Vagina (tissue), 2 donors: ENCODE measurements at places on chromosomes 1 and 21.
A peak's percentile ranks its signal among the peaks of the same experiment; 100 is the strongest.

GRCh38 chr1:113855630-113856400, 15.7 kb downstream of the PTPN22 start:
- H3K4me3 ChIP-seq, result no peak overlapping the region
- no peak for DNase-seq
- H3K4me1 ChIP-seq, result peaks cover 4% of the 10 kb centered on the region
- H3K27me3 ChIP-seq, result no peaks in the 10 kb centered on the region

DNA sequence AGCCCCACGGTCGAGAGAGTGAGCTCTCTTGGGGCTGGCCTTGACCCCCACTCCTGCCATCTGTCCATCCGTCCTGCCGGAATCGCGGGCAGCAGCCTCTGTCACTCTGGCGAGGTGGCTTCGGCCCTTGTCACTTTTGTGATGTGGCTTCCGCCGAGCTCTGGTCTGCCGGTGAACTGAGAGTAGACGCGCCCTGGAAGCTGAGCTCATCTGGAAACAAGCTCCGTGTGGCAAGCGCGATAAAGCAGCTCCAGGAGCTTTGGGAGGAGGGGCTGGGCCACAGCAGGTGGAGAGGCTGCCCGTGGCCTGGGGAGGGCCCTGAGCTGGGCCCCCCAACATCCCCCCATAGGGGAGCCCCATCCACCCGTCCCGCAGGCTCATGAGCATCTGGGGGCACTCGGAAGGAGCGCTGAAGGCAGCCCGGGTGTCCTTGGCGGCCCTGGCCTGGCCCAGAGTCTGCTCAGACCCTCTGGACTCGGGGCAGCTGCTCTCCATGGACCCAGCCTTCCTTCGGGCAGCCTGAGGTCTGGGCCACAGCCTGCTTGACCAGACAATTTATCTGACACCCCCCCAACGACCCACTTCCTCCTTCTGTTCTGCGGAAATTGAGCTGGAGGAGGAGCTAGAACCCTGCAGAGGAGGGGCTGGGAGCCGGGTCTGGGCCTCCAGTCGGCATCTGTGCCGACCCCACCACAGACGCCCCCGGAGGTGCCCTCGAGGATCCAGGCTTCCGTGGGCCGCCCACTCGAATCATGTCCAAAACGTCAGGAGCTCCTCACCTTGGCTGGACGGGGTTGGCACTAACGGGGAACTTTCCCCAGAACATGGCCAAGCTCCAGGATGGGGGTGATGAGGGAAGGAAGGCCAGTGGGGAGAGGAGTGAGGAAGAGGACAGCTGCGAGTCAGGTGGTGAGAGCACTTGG, 59.1 kb downstream of the SLC19A1 start:
- DNase-seq, result no peak
- H3K4me3 ChIP-seq, result no peak overlapping the region
- peaks cover 5% of the 10 kb centered on the region for H3K4me1 ChIP-seq
- H3K36me3 ChIP-seq, result no peaks in the 10 kb centered on the region
- no peak overlapping the region for H3K27ac ChIP-seq

DNA sequence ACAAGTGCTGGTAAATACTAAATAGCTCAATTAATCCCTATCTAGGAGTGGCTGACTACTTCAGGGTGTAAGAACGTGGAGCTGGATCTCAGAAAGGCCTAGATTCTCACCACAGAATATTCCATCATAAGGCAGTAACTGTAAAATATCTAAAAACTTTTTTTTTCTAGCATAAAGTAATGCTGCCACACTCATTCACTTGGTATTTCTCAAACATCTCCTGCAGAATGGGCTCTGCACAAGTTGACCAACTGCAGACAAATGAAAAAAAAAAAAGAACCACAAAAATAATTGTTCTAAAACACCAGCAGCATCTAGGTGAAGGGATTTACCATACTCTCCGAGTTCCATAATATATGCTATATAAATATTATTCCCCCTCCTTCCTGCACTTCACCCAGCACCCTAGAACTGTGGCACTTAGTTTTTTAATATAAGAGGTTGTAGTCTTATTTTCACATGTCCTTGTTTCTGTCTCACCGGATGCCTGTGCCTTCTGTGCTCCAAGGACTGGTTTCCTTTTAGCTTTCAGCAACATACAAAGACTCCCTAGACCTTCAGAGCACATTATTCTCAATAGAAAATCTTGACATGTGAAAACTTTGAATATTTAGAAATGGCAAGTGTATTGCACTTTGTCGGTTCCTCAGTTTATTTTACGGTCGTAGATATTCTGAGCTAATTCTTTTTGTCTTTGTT, 8.9 kb downstream of the VSIG8 start:
- H3K4me3 ChIP-seq, result peak overlapping the region; percentile 87
- DNase-seq, result no peak
- peak overlapping the region; percentile 92 for H3K27ac ChIP-seq
- no peaks in the 10 kb centered on the region for H3K27me3 ChIP-seq
- peaks cover 30% of the 10 kb centered on the region for H3K4me1 ChIP-seq
- no peaks in the 10 kb centered on the region for H3K36me3 ChIP-seq

DNA sequence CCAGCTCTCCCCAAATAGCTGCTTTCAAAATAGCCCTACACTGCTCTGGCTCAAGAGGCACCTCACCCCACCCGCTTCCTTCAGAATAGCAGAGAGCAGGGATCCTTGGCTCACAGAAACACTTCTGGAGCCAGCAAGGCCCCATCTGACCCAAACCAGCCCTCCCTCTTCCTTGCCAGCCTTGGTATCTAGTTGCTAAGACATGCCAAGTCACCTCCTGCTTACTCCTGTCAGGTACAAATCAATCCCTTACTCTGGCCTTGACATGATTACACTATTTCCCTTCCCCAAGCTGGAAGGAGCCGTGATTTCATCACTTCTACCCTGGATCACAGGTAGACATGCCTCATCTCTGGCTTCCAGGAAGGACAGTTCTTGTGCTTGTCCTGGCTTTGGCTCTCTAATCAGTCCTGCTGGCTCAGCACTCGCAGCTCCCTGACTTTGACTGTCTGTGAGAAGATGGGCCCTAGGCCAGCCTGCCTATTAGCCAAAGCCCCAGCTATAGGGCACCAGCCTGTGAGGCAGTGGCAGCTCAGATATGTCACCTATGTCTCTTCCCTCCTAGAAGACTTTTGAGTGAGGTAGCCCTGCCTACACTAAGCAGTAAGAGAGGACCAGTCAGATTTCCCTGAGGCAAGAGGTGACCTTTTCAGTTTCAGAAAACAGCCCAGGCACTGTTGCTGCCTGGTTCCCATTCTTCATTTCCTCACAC, 8.9 kb upstream of the MUTYH start:
- H3K4me3 ChIP-seq, result no peak overlapping the region
- H3K27ac ChIP-seq, result peak overlapping the region; percentile 39
- no peaks in the 10 kb centered on the region for H3K36me3 ChIP-seq
- peaks cover 20% of the 10 kb centered on the region for H3K4me1 ChIP-seq
- no peak for DNase-seq

- no peaks in the 10 kb centered on the region for H3K36me3 ChIP-seq
- no peak overlapping the region for H3K4me3 ChIP-seq
- no peak for DNase-seq
- H3K4me1 ChIP-seq, result no peaks in the 10 kb centered on the region
- H3K27me3 ChIP-seq, result no peaks in the 10 kb centered on the region
These were observed 673.8 kb downstream of the PTPRC start for GRCh38 chr1:199312626-199313025.

GRCh38 chr1:92958203-92958970, 2.9 kb downstream of the DIPK1A start:
- no peak overlapping the region for H3K4me3 ChIP-seq
- H3K36me3 ChIP-seq, result no peaks in the 10 kb centered on the region

DNA sequence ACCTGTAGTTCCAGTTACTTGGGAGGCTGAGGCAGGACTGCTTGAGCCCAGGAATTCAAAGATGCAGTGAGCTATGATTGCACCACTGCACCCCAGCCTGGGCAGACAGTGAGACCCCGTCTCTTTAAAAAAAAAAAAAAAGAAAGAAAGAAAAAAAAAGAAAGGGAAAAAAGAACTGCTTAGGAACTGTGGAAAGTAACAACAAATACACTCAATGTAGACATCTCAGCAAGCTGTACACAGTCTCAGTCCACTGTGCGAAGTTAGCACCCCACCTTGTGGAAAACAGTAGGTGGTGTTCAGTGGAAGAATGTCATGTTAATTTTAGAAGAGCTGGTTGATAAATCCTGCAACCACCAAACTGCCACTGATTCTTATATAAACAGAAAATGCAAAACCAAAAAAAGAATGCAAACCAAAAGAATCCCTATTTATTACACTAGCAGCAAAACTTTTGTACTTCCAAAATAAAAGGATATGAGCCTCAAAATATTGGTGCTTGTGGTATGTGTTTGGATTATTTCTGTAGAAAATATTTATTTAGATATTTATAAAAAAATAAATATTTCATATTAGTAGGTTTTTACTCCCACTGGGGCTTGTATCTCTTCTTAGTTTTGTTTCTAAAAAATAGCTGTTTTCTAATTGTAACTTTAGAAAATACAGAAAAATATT, 31.1 kb downstream of the ALG14 start:
- H3K4me1 ChIP-seq, result peaks cover 15% of the 10 kb centered on the region
- peak overlapping the region; percentile 77 for H3K27ac ChIP-seq
- H3K27me3 ChIP-seq, result no peaks in the 10 kb centered on the region
- no peak overlapping the region for H3K4me3 ChIP-seq

DNA sequence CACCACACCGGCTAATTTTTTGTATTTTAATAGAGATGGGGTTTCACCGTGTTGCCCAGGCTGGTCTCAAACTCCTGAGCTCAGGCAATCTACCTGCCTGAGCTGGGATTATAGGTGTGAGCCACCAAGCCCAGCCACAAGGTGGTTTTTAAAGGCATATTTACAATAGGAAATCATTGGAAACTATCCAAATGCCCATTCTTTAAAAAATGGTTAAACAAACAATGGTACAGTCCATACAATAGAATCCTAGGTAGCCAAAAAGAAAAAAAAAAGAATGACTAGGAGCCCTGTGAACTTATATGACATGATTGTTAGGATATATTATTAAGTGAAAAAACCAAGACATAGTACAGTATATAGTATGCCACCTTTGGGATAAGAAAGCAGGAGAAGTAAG, 5.3 kb downstream of the ATP2B4 start:
- H3K36me3 ChIP-seq, result no peaks in the 10 kb centered on the region
- peak overlapping the region; percentile 94 for H3K27ac ChIP-seq
- H3K4me3 ChIP-seq, result no peak overlapping the region
- H3K4me1 ChIP-seq, result peaks cover 66% of the 10 kb centered on the region
